ENCODE measurements at places on chromosomes 7 and 10. TPM values are rescaled to one million over a fixed set of nuclear protein-coding genes. Genes with fewer than 3 reads are reported as not detected.

FAM25G gene
- not detected for polyA plus RNA-seq

ARMC3 gene
- polyA plus RNA-seq = 0.03 TPM

CPA2 gene
- polyA plus RNA-seq = 25.4 TPM

ZNF804B gene
- not detected for polyA plus RNA-seq

PCLO gene
- 2.2 TPM for polyA plus RNA-seq

- DNase-seq = no peak
These were observed 72.1 kb upstream of the TNRC18 start for GRCh38 chr7:5495581-5496375.

GRCh38 chr10:96053985-96054384 lies 10.6 kb downstream of the CCNJ start:
- no peak for DNase-seq

DNA sequence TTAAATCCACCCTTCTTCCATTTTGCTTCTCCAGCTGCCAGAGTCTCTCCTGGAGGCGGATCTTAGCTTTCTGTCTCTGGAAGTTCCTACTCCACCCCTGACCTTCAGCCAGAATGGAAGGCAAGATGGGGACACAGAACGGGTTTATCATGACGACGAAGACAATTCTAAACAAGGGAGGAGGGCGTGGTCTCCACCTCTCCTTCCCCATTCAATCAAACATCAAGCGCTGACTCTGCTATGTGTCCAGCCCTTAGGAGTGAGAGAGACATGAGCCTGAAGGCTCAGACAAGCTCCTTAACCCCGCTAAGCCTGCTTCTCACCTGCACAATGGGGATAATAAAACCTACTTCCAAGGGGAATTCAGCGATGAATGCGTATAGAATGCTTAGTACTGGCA lies 3.1 kb downstream of the CYP17A1 start:
- peak; percentile 40 for DNase-seq

GRCh38 chr10:102230264-102230860 lies 4.3 kb downstream of the ELOVL3 start:
- DNase-seq = peak; percentile 48

DNA sequence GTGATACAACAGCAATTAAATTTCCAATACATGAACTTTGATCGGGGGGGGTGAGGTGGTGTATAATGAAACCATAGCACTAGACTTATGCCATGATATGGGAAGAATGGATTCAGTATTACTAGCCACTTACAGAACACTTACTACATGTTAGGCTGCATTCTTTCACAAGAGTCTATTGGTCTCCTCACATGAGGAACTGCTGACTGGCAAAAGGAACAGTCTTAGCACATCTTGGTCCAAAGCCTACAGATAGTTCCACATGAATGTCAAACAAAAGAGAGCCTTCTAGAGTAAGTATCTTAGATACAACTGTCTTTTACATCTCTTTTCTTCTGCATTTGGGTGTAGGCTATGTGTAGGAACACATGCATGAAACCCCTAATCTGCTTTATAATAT lies 115.9 kb upstream of the DNAJB12 start:
- DNase-seq = no peak

DNA sequence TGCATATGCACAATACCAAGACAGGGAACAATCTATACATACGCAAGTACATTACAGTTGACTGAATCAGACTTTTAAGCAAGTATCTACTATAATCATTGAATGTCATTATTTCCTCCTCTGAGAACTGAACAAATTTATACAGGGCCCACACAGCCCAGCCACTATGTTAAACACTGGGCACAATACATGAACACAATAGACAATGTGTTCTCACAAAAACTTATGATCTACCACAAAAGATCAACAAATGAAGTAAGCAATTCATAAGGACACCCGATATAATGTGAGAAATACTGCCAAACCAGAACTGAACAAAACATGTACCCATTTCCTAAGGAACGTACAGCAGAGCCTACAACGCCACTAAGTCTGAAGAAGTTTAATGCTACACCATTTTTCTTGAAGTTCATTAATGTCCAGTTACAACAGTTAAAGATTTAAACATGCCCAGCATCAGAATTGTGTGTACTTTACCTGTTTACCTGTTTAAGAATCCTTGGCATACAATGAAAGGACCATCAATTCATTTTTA lies 31.5 kb downstream of the SHTN1 start:
- no peak for DNase-seq

All from small intestine (tissue), 16 donors.